ENCODE measurements at places on chromosomes 12 and 14.

- no peak for DNase-seq
These were observed 196.5 kb upstream of the PRMT8 start for GRCh38 chr12:3294481-3294911.

GRCh38 chr12:43273467-43273866 lies 278.5 kb downstream of the ADAMTS20 start:
- DNase-seq, result no peak

- DNase-seq, result no peak
These were observed 35.5 kb upstream of the PAX9 start for GRCh38 chr14:36626151-36626550.

DNA sequence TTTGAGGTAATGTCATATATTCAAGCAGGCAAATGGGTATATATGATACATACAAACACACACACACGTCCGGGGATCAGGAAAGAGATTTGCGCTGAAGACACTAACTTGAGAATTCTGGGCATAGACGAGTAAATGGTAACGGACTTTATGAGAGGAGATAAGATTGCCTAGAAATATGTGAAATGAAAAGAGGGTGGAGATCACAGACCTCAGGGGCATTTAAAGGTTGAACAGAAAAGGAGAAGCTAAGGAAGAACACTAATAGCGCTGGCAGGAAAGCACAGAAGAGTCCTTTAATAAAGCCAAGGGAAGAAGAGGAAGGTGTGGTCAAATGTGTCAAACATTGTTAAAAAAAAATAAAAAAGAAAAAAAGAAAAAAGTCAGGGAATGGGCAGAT lies 13.1 kb downstream of the CRY1 start:
- no peak for DNase-seq
